LNCaP clone FGC (cell line): ENCODE measurements at places on chromosomes 7 and 10.

GRCh38 chr10:49605216-49605938, 4.7 kb upstream of the SLC18A3 start:
- DNase-seq = no peak

DNA sequence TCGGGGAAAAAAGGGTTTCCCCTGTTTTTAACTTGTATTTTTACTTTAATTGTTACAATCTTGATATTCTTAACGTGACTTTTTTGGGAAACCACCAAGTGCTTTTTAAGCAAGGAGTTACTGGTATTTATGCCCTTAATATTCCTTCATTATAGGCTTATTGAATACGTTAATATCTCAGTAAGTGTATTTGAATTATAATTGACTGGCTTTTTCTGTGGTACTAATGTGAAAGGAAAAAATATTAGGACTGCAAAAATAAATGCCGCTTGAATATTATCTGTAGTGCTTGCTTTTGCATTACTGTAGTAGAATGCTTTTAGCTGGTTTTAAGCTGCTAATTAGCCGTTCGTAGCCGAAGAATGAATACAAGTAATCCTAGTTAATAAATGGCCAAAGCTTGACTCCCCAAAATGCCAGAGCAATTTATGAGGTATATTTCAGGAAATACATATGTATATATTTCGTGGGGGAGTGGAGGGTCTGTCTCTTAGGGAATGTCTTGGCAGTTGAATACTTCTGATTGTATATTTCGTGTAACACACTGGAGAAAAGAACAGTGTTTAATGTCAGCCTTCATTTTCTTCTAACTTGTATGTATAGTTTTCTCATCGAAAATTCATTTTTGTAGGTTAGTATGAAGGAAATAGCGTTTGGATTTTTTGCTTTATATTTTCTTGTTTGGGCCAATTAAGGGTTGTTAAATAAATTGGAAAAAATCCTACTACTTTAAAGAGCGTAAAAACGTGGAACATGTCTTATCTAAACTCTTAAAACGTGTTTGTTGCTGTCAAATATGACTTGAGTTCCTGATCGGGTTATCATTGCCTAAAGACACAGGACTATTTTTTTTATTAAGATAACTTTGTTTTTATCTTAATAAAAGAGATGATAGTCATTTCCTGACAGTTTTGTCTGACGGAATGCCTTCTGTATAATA, 1.5 kb downstream of the PDCD4 start:
- no peak for DNase-seq

GRCh38 chr7:45241339-45242109, 83.9 kb downstream of the RAMP3 start:
- DNase-seq = no peak

GRCh38 chr7:34675749-34676374, 17.8 kb downstream of the NPSR1 start:
- no peak for DNase-seq

DNA sequence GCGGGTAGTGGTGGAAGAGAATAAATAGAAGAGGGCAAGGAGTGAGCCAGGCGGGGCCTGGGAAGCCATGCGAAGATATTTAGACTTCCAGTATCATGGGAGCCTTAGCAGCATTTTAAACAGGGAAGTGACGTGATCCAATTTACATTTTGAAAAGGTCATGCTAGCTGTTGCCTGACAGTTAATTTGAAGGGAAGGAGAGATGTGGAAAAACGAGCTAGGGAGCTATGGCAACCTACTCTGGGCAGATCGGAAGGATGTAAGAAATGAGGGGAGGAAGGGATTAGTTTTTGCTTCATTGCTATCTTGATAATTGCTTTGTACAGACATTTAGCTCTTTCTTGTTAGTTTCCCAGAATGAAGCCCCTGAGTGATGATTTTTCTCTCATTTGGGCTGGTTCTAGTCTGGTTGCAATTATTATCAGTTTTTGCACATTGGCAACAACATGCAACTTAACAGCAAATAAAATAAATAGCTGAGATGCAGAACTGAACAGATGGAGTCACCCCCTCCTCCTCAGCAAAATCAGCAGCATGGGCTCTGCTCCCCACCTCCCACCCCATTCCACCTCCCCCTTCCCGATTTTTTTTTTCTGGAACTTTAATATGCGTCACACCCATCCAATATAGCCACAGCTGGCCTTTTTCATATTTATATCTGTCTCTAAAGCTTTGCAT, 13.0 kb upstream of the CALU start:
- no peak for DNase-seq

- DNase-seq = no peak
Observed at GRCh38 chr10:48410503-48410902, 104.0 kb downstream of the MAPK8 start.
